ENCODE measurements at places on chromosomes 12 and 14. TPM values are rescaled to one million over a fixed set of nuclear protein-coding genes. Genes with fewer than 3 reads are reported as not detected.

The CDKN3 gene
- total RNA-seq, result 10.4 TPM

- no peak for DNase-seq
These were observed 129.8 kb downstream of the PTPRB start for GRCh38 chr12:70507442-70507841.

- no peak for DNase-seq
These were observed 52.3 kb upstream of the BCL2L14 start for GRCh38 chr12:12018454-12018853.

DNA sequence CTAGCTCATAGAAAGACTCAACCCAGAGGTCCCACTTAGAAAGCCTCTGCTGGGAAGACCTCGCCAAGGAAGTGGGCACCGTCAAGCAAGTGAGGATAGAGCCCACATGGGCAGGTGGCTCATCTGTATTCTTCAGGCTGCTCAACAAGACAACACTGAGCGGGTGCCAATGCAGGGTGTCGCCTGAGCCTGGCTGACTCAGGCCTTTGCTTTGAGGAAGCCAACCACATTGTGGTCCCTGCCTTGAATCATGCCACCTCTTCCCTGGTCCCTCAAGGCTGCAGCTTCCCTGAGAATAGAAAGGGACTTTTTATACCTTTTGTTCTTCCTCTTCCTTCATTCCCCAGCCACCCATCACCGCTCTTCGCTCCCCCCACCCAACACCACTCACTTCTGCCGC lies 2.1 kb upstream of the RNASE13 start:
- no peak for DNase-seq

GRCh38 chr12:6216581-6216980 lies 16.4 kb downstream of the CD9 start:
- no peak for DNase-seq

- no peak for DNase-seq
These were observed 25.2 kb downstream of the HAL start for GRCh38 chr12:95970905-95971304.

DNA sequence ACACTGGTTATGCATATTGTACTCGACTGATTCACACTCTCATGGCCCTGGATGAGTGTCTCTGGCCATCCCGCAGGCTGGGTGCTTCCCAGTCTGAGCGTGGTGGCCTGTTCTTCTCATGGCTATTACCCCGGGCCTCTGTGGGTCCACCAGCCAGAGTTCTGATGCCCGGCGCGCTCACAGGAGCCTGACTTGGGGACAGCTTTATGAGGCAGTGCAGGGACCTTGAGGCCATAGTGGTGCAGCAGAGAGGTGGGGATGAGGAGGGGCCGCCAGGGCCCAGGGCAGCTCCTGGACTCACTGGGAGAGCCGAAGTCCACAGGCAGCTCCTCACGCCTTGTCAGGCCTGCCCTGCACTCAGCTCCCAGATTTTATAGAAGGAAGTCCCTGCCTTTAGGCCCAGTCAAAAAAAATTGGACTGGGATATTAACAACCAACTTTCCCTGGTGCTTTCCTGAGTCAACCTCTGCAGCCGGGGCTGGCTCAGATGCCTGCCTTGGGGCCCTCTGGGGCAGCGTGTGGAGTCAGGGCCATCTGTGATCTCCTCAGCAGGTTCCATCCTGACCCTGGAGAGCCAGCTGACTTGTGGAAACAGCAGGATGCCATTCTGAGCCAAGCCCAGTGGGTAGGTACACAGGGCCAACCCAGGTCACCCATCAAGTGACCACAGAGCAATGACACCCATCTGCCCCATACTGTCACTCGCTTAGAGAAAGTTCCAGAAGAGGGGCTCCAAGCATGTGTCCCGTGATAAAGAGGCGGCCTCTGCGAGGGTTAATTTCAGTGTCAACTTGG lies 89.4 kb upstream of the DIO3 start:
- no peak for DNase-seq

DNA sequence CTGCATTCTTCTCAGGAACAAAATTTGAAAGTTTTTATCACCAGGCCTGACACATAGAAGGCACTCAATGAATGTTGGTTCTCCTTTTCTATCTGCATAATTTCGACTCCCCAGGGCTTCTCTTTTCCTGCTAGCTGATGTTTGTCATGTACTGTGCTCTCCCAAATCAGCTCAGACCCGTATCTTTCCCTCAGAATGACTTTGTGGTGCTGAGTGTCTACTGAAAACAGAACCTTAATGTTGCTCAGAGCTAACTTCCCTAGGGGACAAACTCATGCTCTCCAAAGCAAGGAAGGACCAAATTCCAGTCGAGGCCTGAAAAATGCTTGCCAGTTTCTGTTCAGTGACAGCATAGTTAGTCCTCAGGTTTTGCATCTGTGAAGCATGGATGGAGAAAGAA lies 1.9 kb downstream of the ARHGDIB start:
- DNase-seq, result no peak

Measured in chondrocyte (in vitro differentiated cells).